ENCODE measurements at places on chromosomes 5 and 9.

DNA sequence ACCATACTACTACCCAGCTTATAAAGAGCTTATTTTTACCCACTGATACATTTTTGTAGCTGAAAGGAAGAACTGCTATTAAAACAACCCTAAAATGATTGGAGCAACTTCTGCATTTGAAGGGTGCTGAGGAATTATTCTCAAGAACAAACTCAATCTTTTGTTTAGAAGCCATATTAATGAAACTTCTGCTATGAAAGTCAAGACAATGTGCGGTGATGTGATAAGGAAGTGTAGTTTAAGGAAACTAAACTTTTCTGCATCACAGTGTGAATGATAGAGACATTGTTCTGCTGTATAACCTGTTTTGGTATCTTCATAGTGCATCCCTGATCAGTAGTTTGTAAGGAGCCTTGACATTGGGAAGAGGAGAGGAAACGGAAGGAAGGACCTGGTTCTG is 408.5 kb downstream of the TMEM38B start:
- DNase-seq = no peak

DNA sequence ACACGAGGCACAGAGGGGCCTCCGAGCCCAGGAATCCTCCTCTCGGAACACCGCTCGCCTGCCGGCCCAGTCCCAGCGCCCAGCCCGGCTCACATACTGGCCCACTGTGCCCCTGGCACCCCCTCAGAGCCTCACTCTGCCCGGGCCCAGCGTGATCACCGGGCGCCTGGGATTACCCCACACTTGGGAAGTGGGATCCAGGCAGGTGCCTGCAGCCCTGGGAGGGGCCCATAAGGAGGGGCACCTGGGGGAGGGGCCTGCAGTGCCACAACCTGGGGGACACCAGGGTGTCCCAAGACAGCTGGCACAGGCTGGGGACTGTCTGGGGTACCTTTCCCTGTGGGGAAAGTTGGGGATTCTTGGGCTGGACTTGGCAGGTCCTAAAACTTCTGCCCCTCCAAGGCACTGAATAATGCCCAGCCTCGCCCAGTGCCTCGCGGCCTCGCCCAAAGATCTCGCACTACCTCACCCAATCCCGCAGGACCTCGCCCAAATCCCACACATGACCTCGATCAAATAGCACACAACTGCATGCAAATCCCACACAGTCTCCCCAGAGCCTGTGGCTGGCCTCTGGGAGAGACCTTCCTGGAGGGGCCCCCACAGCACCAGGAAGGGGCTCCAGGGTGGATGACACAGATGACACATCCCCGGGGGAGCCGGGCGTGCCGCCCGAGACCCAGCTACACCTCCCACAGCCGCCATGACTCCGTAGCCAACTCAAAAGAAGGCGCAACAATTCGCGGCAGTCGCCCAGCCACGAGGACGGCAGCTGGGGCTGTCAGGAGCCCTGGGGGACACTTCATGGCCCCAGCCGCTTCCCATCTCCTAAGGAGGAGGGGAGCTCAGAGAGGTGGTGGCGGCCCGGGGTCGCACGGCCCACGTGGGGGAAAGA is 13.7 kb downstream of the NOTCH1 start:
- no peak for DNase-seq

DNA sequence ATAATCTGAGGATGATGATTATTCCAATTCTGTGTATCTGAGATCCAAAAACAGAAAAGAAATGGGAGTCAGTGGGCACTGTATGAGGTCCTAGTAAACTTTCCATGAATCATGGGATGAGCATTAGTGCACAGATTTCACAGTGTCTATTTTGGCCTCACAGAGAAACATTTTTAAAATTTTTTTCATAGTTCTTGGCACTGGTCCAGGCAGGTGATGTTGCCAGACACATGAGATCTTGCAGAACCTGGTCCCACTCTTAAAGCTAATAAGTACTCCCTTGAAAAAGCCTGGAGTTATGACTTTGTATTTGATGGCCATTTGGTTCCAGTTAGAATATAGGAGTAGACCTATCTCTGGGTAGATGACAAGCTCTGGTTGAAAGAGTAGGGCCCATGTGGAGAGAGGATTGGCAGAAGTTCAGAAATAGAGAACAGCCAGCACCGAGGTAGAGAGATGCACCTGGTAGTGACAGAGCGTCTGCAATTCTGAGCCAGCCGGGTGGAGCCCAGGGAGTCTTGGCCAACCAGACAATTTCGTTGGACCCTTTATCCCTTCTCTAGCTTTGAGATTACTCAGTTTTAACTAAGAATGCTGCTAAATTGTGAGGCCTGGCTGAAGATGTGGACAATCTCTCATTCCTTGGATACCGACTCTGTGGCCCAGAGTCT is 6.3 kb upstream of the TNFSF15 start:
- DNase-seq = no peak

- DNase-seq = no peak
These were observed 15.4 kb downstream of the CDC42SE2 start for GRCh38 chr5:131279204-131279603.

DNA sequence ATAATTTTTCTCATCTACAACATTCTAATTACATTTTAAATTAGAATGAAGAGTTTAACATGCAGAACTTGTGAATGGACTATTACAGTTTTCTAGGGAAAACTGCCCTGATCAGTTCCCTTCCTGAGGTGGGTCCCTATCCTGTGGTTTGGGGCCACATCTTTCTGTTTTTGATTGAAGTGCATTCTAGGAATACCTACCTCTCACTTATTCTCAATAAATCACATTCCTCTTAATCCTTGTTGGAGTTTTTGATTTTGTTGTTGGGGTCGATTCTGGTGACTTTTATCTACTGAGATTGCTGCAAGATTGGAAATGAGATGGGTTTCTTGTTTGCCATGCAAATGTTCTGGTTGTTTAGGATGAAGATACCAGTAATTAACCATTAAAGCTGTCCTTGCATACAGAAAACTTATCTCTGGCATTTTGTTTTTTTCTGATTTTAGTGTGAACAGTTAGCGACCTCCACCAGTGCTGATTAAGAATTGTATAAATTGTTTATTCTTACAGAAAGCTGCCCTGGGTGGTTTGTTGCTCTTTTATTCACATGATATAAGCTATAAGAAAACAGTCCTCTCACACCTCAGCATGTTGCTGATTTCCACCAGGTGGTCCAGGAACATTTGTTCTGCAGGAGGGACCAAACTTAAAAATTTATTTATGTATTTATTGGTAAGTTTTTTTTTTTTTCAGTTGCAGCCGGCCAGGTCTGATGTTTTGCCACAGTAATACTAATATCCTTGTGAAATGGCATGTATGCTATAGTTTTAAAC is 269.9 kb downstream of the FANCC start:
- no peak for DNase-seq

GRCh38 chr9:124216474-124217176 is 41.1 kb upstream of the NEK6 start:
- no peak for DNase-seq

DNA sequence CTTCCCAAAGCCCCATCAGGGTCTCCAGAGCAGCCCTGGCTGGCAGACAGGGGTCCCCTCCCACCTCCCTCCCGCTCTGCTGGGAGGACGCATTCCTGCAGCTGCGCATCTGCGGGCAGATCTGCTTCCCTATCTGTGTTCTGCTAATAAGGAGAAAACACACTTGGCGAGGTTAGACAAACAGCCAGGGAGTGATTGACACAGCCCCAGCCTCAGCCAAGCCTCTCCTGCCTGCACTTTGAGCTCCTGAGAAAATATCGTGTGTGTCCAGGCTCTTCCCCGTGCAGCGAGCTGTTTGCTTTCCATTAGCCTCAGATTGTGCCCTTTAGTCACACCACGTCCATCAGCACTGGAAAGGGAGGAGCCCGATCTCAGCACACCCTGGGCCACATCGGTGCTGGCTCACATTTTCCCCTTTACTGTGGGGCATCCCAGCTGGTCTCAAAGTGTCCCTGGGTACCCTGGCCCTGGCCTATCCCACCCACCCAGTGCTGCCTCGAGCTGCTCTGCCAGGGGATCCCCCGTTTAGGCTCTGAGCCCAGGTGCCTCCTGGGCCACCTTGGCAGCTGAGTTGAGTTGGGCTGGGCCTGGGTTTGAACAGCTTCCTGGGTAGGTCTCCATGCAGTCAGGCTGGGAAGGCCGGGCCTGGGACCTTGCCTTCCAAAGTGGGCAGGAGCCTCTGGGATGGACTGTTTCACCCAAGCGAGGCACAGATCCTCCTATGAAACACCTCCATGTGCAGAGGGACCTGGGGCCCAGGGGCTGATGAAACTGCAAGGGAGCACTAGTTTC is 61.1 kb downstream of the BARX1 start:
- DNase-seq = no peak

- no peak for DNase-seq
These were observed 38.1 kb downstream of the HMCN2 start for GRCh38 chr9:130303613-130304055.

DNA sequence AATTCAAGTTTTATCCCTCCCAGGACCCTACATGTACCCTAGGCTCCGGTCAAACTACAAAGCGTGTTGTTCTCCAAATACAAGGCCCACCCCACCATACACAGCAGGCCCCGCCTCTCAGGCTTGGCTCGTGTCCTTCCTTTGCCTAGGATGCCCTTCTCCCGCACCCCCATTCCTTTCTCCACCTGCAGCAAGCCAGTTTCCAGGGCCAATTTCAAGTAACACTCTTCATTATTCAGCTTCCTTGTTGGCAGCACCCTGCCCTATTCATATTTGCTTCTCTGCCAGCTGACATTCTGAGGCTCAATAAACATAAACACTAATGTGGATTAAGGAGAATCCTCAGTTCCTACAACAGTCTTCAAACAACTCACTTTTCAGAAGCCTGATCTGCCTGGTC is 31.7 kb downstream of the EPB41L4B start:
- no peak for DNase-seq

DNA sequence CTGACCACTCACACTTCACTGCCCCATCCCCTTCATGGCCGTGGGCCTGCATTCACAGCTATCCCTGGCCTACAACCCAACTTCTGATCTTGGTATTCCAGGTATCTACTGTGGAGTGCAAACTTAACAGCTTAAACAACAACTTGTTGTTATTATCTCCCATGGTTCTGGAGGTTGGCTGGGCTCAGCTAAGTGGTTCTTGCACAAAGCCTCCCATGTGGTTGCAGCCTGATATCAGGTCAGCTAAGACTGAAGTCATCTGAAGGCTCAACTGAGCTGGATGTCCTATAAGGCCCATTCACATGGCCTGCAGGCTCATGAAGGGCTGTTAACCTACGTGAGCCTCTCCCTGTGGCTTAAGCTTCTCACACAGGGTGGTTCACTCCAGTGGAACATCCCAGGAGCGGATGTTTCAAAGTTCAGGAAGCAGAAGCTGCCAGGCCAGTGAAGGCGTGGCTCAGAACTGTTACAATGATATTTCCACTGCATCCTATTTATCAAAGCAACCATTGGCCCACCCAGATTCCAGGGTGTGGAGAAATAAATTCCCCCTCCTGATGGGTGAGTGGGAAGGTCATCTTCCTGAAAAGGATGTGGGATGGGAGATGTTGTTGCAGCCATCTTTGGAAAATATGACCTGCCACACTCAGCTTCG is 30.0 kb upstream of the TRIO start:
- DNase-seq = no peak

DNA sequence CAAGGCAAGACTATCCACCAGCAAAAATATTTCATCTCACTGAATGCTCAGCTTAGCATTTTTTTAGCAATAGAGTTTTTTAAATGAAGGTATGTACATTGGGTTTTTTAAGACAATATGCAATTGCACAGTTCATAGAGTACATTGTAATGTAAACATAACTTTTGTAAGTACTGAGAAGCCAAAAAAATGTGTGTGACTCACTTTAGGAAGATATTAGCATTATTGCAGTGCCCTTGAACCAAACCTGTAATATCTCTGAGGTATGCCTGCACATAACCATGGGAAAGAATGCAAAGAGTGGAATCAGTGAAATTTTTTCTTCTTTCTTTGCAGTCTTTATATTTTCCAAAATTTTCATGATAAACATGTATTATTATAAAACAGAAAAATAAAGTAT is 1533.3 kb upstream of the WWC1 start:
- no peak for DNase-seq

GRCh38 chr9:15068261-15068660 is 158.0 kb upstream of the FREM1 start:
- no peak for DNase-seq

GRCh38 chr5:137834498-137835049 is 33.1 kb upstream of the MYOT start:
- no peak for DNase-seq

DNA sequence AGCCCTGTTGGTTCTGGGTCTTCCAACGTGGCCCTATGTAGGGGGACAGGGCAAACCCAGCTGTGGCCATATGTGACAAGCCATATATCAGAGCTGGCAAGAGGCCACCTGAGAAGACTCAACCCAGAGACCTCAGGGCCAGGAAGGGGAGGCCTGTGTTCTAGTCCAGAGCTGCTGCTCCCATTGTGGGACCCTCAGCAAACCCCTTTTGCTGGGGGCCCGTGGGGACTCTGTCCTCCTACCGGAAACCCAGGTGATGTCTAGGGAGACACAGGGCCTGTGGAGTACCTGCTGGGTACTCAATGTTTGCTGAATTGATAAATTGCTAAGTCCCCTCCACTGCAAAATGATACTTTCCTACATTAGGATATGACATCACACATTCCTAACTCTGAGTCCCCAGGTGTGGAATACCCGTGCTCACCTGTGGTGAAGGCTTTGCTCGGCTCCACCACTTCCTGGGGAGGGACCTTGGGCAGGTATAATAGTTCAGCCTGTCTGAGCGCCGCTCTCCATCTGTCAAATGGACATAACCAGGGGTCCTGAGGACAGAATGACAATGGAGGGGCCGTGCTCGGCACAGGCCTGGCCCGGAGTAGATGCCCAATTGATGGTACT is 38.4 kb upstream of the ASS1 start:
- DNase-seq = no peak

DNA sequence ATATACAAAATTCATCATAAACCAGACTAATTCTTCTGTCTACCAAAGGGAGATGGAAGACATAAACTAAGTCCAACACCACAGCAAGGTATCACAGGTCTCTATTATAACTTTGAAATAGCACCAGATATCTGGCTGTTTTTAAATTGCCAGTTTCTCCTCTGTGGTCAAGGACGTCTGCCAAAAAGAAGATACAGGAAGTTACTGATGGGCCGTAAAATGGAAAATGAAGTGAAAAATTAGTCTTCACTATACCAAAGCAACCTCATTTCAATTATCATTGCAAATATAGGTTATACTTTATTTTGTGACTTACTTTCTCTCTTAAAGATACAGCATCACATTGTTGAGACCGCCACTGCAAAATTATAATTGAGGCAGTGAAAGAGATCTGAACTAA is 225.5 kb downstream of the NDUFS4 start:
- no peak for DNase-seq
